ENCODE measurements at places on chromosomes 6 and 20.

- no peak for DNase-seq
Measured at GRCh38 chr6:132675749-132676148, 16.8 kb upstream of the TAAR1 start.

DNA sequence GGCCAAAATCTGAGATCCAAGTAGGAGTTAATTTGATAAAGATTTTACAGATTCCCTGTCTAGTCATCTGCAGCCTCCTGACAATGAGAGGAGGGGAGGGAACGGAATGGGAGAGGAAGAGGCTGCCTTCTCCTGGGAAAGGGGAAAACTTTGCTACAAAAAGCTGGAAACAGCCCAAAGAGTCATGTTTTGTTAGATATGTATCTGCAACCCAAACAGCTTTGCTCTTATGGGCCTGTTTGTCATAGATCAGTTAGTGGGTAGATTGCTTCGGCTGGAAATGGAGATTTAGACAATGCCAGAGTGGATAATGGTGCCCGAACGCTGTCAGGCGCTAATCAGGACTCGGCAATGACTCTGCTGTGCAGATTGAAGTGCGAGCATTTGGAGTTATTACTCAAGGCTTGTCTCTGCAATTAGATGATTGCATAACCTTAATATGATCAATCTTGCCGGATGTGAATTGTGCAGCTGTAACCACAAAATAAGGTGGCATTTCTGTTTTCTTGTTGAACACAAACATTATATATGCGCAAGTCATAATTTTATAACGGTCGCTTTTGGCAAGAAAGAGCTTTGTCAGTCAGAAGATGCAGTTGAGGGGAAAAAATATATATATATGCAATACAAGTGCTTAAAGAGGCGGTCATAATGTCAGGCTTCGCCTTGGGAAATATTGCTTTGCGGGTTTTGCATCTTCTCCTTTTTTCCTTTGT, 92.4 kb upstream of the MAFB start:
- DNase-seq = no peak

DNA sequence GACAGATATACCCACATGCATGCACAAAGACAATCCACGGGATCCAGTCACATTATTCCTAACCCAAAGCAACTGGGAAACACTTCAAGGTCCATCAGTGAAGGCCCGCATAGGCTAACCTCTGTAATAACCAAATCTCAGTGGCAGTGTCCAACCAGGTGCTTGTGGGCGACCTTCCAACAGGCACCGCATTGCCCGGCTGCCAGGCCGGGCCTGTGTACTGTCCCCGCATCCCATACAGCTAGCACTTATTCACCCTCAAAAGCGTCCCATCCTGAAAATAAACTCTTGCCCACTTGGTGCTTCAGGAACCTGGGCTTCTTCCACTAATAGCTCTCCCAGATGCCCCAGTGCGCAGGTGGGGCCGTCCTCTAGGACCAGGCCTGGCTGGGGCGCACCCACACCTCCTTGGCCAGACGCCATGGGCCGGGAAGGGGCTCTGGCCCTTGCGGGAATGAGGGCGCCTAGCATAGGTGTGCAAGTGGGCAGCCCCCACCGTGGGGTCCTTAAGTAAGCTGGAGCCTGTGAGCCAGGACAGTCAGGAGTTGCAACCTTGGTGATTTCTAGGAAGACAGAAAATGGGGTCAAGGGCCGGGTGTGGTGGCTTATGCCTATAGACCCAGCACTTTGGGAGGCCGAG, 1.1 kb upstream of the ENTPD6 start:
- no peak for DNase-seq

GRCh38 chr6:157157258-157157657, 166.1 kb downstream of the TMEM242 start:
- DNase-seq = no peak

DNA sequence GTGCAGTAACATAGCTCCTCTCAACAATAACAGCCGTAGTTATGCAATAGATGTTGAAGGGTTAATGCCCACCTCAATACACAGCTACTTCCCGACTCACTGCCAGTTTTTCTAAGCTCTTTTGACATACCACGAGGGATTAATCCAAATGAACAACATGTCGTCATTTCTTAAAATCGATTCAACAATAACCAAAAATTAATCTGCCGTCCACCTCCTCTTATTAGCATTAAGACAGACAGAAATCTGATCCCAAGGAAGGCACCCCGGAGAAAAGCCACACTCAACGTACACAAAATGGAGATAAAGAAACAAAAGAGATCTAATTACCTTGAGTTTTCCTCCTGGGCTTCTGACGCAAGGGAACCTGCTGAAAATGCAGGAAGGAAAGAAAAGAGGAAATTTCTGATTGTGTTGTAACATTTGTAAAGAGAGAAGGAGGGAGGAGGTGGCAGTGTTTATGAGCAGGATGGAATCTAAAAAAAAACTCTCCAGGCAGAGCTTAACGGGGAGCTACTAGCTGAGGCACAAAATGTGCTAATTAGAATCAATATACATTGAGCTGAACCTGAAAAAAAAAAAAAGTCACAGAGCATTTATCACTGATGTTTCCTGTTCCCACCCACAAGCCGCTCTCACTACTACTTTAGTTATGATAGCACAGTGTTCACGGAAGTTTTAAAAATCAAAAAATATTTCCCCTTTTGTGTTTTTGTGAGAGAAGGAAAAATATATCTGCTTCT, 109.3 kb downstream of the IPCEF1 start:
- DNase-seq = no peak

GRCh38 chr6:135527116-135527959, 29.8 kb upstream of the AHI1 start:
- DNase-seq = no peak

DNA sequence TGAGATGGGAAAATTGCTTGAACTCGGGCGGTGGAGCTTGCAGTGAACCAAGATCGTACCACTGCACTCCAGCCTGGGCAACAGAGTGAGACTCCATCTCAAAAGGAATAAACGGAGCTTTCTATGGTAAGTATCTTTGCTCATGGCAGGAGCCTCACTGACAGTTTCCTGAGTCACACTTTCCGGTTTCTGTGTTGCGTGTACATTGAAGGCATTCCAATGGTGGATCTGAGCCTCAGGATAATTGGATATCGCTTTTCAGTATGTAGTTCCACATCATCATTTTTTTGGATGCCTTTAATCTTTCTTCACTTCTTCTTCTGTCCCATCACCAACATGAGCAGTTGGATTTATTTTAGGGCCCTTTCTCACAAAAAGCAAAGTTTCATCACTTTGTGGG, 28.6 kb upstream of the GTSF1L start:
- no peak for DNase-seq

DNA sequence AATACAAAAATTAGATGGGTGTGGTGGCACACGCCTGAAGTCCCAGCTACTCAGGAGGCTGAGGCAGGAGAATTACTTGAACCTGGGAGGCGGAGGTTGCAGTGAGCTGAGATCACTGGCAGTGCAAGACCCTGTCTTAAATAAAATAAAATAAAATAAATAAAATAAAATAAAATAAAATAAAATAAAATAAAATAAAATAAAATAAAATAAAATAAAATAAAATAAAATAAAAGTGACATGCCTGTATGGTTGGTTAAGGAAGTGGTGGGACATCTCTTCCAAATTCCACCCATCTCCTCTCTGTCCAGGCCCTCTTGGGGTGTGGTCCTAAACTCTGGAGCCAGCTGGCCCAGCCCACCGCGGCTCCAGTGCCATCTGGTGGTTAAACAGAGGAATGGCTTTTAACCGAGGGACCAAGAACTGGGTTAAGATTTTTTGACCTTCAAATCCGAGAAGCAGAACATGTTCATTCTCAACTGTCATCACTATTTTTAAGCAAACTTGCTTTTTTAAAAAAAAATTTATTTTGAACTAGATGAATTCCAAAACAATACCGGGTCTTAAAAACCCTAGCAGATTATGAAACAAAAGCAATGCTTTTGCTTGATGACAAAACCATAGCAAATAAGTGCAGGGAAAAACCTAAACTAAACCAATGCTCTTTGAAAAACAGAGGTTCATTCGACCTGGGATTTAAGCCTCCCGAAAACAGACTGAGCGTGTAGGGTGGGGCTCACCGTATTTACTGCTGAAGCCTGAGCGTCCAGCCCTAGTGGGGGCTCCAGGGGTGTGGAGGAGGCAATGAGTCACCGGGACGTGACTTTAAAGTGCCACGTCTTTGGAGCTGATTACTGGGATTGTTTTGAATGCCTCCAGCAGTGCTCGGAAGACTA, 68.8 kb downstream of the CDC5L start:
- DNase-seq = no peak

DNA sequence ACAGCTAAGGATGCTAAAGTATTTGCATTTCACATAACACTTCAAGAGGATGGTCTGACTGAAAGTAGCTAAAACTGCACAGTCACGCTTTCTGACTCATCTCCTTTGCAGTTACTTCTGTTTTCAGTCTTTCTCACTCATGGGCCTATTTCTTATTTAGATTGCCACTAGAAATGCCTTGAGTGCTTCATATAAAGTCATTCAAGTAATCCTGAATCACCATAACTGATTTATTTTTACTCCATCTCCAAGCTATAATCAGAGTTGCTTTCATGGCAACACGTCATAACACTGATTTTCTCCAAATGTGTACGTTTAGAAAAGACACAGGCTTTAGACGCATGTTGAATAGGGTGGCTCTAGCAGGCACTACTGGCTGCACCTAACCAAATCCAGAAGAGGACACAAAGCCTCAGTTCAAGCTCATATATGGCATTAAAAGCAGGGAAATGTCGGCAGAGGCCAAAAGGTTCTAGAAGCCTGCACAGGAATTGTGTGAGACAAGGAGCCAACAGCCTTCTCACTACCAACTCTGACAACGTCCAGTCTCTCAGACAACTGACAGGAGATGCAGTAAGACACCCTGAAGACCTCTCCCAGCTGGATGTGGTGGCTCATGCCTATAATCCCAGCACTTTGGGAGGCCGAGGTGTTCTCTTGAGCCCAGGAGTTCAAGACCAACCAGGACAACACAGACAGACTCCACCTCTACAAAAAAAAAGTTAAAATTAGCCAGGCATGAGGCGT, 64.1 kb upstream of the BEND6 start:
- no peak for DNase-seq

DNA sequence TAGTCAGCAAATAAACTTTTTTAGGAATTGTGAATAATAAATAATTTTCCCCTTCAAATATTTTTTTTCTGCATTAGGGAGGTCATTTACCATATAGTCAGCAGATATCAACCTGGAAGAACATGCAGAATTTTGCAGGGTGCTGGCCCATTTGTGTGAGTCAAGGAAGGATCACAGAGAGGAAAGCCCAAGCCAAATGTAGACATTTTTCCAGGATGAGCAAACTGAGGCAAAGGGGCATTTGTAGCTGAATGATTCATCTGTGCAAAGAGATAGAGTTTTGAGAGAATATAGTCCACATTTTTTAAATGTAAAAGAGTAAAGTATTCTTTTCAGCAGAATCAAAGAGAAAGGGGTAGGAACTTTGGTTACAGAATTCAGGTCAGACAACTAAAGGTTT, 555.5 kb upstream of the MARCKS start:
- DNase-seq = no peak
